ENCODE measurements at places on chromosomes 13 and 19.

GRCh38 chr19:19096641-19097627 is 33.1 kb downstream of the SLC25A42 start:
- no peak for DNase-seq

- DNase-seq: no peak
Measured at GRCh38 chr13:30654430-30654829, 36.7 kb downstream of the USPL1 start.

GRCh38 chr19:43430142-43430710 is 15.5 kb downstream of the TEX101 start:
- no peak for DNase-seq

DNA sequence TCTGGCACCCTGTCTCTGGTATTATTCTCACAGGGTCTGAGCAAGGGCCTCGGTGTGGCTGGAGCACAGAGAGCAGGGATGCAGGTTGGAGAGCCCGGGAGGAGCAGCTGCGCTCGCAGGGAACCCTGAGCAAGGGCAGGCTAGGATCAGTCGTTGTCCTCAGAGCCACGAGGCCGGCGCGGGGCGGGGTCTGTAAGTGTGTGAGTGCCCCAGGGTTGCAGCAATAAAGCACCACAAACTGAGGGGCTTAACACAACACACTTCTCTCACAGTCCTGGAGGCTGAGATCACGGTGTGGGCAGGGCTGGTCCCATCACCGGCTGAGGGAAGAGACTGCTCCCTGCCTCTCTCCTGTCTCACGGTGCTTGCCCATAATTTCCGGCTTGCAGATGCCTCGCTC is 38.5 kb upstream of the GGACT start:
- DNase-seq: no peak

- no peak for DNase-seq
Measured at GRCh38 chr13:39770221-39771090, 115.0 kb downstream of the COG6 start.

DNA sequence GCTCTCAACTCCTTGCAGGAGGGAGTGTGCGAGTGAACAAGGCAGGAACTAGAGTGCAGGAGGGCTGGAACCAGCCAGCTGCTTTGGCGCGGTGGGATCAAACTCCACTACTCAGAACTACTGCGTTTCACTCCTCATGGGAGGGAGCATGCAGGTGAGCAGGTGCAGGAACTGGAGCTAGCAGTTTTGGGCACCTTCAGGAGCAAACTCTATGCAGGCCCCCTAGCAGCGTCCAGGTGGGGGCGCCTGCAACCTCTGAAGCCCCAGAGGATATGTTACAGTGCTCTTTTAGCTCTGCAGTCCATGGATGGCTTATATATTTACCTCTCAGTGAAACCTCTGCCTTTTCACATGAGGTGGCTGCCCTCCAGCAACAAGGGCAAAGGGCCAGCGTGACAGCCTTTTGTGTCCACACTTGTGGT is 1303.4 kb downstream of the PCDH9 start:
- no peak for DNase-seq

DNA sequence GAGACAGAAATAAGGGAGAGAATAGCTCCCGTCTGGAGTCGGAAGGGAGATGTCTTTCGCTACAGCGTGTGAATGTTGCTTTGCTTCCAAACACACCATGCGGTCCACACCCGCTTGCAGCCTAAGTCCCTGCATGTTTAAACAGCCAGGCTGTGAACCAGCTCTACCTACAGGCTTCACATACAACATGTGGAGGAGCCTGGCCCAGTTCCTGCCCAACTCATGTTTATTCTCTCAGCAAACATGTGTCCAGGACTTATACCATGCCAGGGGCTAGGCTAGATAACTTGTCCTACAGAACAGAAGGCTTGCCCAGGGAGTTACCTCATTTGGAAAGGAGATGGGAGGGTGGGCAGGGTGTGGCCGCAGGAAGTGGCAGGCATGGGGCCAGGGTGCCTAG is 181.5 kb downstream of the FOXO1 start:
- no peak for DNase-seq

GRCh38 chr19:17931532-17932191 is 1.2 kb upstream of the CCDC124 start:
- peak; percentile 42 for DNase-seq

DNA sequence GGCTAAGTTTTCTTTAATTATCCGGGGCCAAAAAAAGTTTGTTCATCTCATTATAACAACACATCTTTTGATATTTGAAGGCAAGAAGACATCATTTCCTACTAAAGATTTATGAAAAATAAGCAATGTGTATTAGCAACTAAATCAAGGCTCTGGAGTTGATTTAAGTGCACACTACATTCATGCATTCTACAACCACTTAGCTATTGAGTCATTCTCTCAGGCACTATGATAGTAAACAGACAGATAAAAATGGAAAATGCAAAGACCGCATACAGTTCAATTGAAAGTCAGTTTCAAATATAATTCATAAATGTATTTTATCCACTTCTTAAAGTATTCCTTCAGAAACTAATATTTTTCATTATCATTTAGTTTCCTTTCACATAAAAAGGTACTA is 1395.2 kb downstream of the PCDH9 start:
- DNase-seq: no peak

- DNase-seq: no peak
Measured at GRCh38 chr13:71638751-71639150, 228.3 kb downstream of the DACH1 start.

DNA sequence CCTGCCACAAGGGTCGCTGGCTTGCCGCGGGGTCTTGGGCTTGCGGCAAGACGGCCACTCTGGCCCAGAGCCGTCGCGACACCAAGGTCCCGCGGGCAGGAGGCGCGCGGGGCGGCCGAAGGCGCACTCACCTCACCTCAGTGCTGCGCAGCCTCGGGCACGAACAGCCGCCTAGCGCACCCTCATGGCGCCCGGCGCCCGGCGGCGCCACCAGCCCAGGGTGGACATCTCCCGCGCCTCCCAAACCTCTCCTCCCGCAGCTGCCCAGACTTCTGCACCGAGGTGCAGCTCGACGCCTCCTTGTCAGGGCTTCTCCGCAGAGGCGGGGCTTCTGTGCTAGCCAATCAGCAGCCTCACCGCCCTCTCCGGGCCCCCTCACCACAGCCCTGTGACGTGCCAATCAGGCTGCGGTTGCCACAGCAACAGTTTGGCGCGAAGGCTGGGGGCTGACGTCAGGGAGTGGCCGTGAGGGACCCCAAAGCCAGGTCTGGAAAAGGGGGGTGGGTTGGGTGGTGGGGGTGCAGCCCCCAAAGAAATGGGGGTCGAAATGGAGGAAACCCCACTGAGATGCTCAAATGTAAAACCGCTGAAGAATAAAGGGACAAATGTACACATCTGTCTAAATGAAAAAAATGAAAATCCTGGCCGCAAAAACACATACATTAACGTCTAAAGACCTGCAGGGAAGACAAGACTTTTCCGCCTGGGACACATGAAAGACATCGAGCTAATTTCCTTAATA is at the start of the genes PEG3 and ZIM2:
Gene PEG3, minus strand, starts transcription at position 276 of the 742 bp plus-strand sequence. CDS start 16,071 bp downstream, outside the sequence.
Gene ZIM2, minus strand, starts transcription at position 276 of the 742 bp plus-strand sequence. CDS start 16,449 bp downstream, outside the sequence.
- DNase-seq: no peak

DNA sequence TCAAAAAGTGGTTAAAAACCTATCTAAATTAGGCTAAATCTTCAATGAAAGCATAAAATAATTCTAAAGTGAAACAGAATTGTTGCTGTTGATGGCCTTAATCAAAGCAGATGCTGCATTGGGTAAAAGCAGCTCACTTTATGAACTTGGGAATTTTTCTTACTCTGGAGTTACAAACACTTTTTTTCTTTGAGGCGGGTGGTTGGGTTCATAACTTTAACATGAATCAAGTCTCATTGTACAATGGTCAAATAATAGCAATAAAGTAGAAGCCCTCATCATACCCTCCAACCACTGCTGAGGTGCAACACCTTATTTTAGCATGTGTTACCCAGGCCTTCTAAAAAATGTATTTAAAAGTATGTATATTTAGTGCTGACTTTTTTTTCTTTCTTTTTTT is 29.1 kb downstream of the NUP58 start:
- DNase-seq: no peak

DNA sequence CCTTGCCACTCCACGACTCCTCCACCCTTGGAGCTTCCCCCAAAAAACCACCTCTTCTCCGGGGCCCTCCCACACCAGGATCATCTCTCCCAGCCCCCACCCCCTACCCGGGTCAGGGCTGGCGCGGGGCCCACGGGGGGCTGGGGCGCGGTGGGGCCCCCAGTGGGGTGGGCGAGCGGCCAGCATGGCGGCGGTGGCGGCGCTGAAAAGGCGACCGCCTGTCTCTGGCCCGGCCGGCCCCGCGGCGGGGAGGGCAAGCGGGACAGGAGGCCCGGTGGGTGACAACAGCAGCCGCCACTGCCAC is 850 bp downstream of the DYRK1B start:
- DNase-seq: no peak

DNA sequence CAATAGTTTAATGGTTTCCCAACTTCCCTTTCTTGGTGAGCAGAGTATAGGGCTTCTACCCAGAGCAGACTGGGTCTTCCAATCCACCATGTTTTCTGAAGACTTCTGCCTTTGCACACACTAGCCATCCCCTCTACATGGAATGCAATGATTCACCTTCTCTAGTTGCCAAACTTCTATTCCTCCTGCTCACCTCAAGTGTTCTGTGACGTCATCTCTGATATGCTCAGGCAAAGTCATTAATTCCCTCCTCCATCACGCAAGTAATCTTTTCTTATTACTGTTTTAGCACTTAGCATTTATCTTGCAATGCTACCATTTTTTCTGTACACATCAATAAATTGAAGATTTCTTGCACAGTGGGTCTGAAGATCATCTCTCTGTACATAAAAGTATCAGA is 174.2 kb downstream of the RBM26 start:
- no peak for DNase-seq

DNA sequence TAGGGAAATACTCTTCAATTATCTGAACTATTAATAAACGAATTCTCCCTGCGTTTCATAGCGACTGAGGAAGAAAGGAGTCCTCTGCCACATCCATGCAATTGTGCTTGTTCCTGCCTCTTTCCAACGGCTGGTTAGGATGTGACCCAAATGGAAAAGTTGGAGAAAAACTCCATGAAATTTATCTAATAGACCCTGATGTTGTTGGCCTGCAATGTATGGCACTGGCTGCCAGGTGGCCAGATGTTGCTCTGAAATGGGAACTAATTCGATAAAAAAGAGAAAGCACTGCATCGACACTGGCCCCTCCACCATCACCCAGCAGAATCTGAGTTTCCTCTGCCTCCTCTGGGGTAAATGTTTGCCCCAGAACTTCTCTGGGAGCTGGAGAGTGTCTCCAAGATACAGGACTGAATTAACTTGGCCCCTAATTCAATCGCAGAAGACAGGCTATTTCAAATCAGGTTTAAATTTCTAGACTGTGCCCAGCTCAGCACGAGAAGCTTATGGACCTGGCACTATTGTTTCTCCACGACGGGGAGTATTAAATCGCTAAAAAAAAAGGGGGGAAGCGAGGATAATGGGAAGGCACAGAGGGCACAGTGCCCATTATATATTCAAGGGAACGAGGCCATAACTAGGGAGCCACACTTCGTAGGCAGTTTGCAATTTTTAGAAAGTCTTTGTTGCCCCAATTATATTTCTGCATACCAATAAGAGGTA is 103.9 kb downstream of the ZIC5 start:
- DNase-seq: no peak

DNA sequence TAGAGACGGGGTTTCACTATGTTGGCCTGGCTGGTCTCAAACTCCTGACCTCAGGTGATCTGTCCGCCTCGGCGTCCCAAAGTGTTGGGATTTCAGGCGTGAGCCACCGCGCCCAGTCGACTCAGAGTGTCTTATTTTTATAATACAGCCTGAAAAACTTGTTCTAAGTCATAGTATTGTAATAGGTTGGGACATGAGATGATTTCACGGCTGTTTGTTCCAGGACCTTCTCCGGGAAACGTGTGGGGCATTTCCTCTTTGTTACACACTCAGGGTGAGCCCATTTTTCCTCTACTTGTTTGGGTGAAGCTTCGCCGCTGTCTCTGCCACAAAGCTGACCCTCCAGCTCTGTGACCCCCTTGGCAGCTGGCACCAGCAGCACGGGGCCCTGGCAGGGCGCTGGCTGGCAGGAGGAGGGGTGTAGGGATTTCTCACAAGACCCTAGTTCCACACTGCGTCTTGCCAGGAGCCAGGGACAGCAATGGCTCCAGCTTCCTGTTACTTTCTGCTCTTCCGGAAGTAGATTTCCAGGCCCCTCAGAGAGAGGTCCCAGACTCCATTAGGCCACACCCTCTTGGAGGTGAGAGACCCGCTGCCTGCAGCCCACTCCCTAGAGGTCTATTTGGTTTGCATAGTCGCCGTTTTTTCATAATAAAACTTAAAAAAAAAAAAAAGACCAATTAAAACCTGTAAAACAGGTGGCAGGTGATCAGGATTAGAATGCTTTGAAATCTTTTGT is 15.6 kb downstream of the FGF21 start:
- DNase-seq: no peak

GRCh38 chr13:29914581-29914980 is 64.2 kb upstream of the UBL3 start:
- no peak for DNase-seq

DNA sequence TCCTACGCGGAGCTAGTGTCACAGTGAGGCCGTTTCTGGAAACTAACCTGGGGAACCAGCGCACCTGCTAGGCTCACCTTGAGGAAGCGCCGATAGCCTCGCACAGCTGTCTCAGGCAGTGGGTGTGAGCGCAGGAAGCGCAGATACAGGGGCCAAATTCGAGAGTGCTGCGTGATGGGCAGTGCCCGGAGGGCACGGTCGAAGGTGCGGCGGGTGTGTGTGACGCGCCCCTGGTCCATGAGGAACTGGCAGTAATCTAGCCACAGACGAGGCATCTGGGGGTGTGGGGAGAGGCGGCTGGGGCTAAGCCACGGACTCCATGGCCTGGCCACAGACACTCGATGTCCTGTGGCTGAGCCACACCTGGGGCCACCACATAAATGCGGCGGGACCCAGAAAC is 2.2 kb downstream of the XAB2 start:
- no peak for DNase-seq

GRCh38 chr13:105952233-105952972 is 583.1 kb downstream of the EFNB2 start:
- DNase-seq: no peak

DNA sequence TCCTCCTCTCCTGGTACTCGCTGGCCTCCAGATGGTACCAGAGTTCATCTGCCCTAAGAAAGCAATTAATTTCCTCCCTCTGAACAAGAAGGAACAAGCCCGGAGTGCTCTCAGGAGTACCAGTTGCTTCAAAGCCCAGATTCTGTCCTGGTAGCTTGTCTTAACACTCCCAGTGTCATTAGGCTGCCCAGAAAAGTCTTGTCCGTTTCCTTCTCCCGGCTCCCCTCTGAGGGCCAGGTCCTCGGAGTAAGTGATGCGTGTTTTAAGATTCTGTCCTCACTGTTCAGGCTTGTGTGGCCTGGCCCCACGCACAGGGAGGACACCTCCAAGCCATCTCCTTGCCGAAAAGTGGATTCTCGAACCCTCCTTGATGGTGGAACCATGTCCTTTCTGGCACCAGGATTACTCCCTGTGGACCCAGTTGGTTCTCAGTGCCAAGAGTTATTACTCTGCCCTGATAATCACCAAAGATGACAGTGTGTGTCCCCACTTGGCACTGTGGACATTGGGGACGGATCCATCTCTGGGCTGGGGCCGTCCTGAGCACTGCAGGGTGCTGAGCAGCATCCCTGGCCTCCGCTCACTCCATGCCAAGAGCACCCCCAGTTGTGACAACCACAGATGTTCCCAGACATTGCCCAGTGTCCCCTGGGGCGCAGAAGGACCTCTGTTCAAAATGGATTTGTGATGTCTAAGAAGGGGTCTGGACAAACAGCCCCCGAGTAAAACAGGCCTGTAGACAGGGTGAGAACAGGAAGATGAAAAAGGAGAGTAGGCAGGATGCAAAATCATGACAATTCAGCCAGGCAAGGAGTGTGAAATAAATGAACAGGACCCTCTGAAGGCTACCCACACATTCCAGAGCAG is 52.4 kb downstream of the RFX2 start:
- no peak for DNase-seq

- DNase-seq: no peak
Measured at GRCh38 chr19:15641901-15642491, 1.3 kb downstream of the CYP4F3 start.

GRCh38 chr13:21234526-21234925 is 58.1 kb downstream of the MRPL57 start:
- DNase-seq: no peak
